Left lobe of liver (tissue), 2 donors: ENCODE measurements at places on chromosomes 6 and 20.
A peak's percentile ranks its signal among the peaks of the same experiment; 100 is the strongest.

DNA sequence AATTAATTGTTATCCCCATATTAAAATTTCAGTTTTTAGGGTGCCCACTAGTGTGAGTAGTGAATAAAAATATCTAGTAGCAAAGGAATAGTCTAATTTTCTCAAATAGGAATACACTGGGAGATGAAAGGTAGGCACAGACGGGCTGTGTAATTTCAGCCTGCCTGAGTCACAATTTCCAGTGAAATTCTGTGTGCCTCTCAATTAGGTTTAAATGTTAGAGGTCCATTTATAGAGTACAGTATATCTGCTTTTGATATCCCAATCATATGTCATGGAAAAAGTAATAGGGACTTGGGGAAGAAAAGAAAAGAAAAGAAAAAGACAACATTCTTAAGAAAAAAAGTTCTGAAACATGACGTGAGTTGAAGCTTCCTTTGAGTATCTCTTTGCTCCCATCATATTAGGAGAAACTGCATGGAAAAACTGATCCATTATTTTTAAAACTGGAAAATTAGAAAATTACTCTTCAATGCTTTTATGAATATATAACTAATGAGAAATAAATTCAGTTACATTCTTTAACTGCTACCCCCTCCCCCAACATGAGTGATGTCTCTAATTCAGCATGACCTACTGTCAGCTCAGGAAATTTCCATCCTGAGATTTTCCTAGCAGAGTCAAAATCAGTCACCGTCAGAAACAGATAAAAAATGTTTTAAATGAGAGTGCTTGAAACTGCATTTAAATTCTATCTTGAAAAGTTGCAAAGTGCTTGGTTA, 473.8 kb upstream of the HSF2 start:
- DNase-seq = no peak

DNA sequence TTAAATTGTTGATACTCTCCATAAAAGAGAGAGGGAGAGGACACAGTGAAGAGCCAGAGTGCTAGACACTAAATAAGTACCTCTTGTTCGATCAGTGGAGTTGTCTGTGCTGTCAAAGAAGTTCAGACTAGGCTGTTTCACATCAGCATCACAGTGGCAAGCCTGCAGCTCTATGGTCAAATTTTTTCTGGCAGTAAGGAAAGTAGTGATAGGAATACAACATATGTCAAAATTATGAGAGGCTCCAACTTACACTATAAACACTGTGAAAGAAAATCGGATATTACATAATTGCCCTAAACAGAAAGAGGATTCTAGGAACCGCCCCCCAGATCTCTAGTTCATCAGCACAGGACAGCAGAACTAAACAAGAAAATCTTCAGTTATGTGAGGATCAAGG, 23.1 kb downstream of the DNAH8 start:
- DNase-seq = no peak

DNA sequence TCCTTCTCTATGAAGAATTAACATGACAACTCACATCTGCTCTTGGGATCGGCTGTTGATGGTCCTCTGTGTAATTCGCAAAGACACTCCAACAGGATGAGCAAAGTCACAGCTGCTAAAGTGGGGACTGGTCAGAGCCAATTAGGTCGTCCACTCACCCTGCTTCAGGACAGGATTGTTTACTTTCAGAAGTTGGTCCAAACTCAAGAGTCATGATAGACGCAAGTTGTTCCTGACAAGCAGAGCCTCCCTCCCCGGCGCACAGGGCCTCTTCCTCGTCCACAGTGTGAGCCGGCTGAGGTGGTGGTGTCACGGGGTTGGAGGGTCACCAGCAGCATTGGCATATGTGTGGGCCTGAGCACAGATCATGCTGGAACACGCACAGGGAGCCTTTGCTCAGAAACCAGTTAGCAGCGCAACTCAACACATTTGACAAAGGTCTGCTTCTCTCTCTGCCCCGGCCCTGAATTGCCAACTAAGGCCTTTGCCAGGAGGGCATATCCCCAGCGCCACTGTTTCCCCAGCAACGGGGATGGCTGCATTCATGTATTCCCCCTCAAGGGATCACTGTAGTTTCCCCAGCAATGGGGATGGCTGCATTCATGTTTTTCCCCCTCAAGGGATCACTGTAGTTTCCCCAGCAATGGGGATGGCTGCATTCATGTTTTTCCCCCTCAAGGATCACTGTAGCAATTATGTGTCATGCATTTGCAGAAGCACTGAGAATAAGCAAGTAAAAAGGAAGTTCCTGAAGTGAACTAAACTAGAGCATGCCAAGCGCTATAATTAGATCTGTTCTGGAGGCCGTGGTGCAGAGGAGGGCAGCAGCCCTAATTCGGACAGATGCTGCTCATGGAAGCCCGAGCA, 111.7 kb downstream of the THBS2 start:
- DNase-seq = no peak

- no peak for DNase-seq
Observed at GRCh38 chr6:156870924-156871539, 93.9 kb downstream of the ARID1B start.

GRCh38 chr6:2970753-2971419, 481 bp downstream of the SERPINB6 start:
- DNase-seq = peak; percentile 80

GRCh38 chr6:106309766-106310373, 15.7 kb downstream of the ATG5 start:
- DNase-seq = no peak
